ENCODE measurements at places on chromosomes 11 and 22. TPM values are rescaled to one million over a fixed set of nuclear protein-coding genes. Genes with fewer than 3 reads are reported as not detected.
A peak's percentile ranks its signal among the peaks of the same experiment; 100 is the strongest.

- DNase-seq, result no peak
Observed at GRCh38 chr11:31582697-31583096, 73.1 kb downstream of the ELP4 start.

GRCh38 chr11:132402071-132402684 lies 1031.8 kb downstream of the NTM start:
- peak; percentile 24 for DNase-seq

DNA sequence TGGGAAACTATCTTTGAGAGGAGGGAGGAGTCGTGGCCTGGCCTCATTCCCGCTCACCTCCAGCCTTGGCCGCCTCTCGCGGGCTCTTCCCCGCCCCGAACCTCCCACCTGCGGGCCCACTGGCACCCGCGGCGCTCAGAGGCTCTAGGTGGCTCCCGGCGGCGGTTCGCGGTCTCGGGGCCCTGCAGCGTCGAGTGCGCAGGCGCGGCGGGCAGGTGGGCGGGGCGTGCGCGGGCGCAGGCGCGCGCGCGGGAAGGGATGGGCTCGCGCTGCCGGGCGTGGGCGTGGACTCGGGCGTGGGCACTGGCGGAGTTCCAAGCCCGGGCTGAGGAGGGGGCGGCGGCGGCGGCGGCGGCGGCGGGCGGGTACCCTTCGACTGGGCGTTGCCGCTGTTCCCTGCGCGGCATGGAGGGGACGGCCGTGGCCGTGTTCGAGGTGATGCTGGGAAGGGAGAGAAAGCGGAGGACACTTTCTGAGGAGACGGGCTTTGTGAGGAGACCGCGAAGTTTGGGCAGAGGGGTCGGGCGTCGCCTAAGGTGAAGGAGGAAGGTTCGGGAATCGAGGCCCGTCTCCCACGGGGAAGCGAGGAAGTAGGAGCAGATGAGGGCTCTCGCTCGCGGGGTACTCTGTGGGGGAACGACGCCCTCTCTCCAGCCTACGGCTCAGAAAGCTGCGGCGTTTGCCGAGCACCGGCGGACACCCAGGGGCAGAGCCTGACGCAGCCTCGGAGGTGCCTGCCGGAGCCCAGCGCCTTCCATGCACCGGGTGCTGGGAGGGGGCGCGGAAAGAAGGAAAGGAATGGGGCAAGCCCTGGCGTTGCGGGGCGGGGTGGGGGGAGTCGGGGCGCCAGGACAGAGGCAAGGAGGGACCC lies 15.7 kb upstream of the SPTBN2 start:
- DNase-seq, result peak; percentile 20

GRCh38 chr11:45607995-45608394 lies 57.4 kb downstream of the CHST1 start:
- no peak for DNase-seq

GRCh38 chr11:115214644-115215234 lies 289.5 kb downstream of the CADM1 start:
- DNase-seq, result no peak

- DNase-seq, result no peak
Observed at GRCh38 chr11:131172011-131172410, 198.4 kb upstream of the NTM start.

DNA sequence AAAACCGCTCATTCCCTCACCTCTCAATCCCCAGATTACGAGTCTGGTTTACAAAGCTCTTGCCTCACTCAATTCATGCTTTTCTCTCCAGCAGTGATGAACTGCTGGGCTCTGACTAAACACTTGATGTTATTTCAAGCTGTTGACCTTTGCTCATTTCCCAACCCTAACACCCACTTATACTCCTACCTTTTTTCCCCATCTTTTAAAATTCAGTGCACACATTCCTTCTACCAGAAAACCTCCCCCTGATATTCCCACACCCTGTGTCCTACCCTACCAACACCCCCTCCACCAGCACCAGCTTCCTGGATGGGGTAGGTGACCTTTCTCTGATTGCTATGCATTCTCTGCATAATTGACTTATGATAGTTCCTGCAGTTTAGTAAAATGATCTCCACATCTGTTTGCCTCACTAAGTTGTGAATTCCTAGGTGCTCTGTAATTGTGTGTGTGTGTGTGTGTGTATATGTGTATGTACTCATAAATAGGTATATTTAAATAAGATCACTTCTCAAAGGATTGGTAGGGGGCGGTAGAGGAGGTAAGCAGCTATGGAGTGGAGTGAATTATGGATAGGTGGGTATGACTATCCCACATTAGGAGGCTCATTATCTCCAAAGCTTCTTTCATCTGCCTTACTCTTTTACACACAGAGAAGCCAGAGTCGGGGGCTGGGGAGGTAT lies 842 bp downstream of the HEPACAM start:
- no peak for DNase-seq

DLG2 gene
- 0.36 TPM for polyA plus RNA-seq

SLC22A25 gene
- polyA plus RNA-seq, result not detected

PHF21A gene
- polyA plus RNA-seq, result 19.7 TPM

DUSP8 gene
- not detected for polyA plus RNA-seq

Measured in GM12878 (cell line).